ENCODE measurements at places on chromosomes 7 and 10. TPM values are rescaled to one million over a fixed set of nuclear protein-coding genes. Genes with fewer than 3 reads are reported as not detected.

Gene TLL2
- 1.6 TPM for total RNA-seq

Gene MYPN
- total RNA-seq: not detected

DNA sequence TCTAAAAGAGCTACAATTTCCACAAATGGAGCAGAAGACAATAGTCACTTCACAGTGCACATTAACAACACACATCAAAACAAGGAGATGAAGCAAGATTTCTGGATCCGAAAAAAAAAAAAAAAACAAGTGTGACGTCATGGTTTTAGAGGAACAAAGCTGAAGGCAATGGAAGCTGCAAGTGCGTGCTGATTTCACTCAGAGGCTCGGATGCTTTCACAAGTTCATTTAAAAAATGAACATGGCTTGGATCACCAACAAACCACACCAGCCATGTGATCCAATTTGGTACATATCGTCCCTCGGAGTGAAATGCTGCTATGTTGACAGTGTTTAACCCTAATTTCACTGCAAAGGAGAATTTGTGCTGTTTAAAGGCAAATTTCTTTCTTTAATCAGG, 337.0 kb upstream of the PRKCQ start:
- H3K4me1 ChIP-seq: no peaks in the 10 kb centered on the region
- no peak for DNase-seq
- H3K4me3 ChIP-seq: no peak overlapping the region
- H3K36me3 ChIP-seq: no peaks in the 10 kb centered on the region

DNA sequence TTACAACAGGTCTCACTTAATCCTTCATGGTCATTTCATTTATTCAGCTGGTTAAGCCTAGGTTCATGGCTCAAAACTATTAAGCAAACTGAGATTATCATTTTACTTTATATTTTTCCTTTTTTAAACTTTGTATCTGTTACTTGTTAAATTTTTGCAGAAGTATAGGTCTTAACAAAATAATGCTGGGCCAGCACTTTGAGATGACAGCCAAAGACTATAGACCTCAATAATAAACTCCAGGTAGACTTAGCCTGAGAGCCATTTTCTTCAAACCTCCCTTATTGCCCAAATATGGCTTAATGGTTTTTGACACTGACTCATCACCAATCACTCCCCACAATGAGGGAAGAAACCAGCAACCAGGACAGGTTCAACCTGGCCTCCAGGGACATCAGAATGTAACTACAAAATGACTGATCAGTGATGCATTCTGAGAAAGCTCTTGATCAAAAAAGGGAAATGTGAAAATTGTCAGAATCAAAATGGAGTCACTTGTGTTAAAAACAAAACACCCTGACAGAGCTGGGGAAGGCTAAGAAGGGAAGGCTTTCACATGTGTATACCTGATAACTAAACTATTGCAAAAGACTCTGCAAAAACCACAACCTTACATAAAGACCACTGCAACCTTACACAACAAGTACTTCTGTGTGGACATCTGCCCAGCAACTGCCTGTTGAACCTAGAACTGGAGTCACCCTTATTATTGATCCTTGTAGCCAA, 2.1 kb upstream of the CCDC126 start:
- H3K36me3 ChIP-seq: no peaks in the 10 kb centered on the region
- peaks cover 14% of the 10 kb centered on the region for H3K4me1 ChIP-seq
- H3K27ac ChIP-seq: no peak overlapping the region
- H3K4me3 ChIP-seq: no peak overlapping the region

DNA sequence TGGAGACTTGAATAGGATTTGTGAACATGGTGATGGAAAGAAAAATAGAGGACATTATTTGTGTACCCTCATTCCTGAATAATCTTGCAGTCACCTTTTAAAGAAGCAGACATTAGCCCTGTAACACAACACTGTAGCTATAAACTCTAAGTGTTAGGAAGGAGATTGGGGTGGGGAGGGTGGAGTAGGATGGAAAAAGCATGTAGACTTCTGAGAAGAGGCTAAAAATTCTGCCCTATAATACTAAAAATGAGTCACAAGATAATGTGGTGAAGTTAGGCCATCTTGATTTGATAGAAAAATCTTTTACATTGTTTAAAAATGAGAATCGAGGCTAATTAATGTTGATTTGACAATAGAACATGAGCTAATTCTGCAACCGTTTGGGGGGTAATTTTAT, 128.8 kb downstream of the LCOR start:
- no peaks in the 10 kb centered on the region for H3K4me1 ChIP-seq
- H3K27me3 ChIP-seq: no peaks in the 10 kb centered on the region
- H3K27ac ChIP-seq: no peak overlapping the region
- H3K36me3 ChIP-seq: peaks cover under 1% of the 10 kb centered on the region

DNA sequence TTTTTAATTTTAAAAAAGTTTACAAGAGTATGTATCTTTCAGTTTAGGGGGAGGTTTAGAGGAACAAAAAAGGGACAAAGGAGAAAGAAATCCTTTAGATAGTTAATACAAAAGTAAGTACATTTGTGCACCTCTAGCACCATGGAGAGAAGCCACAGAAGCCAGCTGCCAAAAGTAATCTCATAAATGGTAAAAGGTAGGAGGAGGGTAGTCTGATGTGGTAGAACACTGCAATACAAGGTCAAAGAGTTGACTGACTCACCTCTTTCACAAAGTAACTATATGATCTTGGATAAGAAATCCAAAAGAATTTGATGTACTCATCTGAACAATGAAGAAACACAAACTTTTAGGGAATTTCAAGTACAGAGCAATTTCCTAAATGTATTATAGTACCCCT, 68.1 kb downstream of the CNOT4 start:
- H3K4me1 ChIP-seq: no peaks in the 10 kb centered on the region
- H3K27me3 ChIP-seq: no peaks in the 10 kb centered on the region
- no peak for DNase-seq

Gene EPHB6
- 46.2 TPM for total RNA-seq

DNA sequence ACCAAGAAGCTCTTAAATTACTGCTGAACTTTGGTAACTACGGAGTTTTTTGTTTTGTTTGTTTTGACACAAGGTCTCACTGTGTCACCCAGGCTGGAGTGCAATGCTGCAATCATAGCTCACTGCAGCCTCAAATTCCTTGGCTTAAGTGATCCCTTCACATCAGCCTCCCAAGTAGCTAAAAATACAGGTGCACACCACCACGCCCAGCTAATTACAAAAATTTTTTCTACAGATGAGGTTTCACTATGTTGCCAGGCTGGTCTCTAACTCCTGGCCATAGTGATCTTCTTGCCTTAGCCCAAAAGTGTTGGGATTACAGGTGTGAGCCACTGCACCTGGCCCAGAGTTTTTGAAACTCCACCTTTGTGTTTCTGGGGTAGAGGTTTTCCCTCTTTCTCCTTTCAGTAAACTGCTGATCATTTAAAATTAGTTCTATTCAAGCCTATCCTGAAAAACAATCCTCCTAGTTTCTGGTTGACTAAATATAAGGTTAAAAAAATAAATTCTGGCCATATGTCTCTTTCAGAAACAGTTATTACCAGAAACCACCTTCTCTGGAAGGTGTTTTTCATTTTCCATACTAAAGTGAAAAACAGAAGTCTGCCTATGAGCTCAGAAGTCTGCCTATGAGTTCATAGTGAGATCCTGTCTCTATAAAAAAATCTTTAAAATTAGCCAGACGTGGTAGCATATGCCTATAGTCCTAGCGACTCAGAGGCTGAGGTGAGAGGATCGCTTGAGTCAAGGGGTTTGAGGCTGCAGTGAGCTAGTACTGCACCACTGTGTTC, 63.9 kb downstream of the VOPP1 start:
- H3K4me3 ChIP-seq: no peak overlapping the region
- H3K27me3 ChIP-seq: no peaks in the 10 kb centered on the region
- no peaks in the 10 kb centered on the region for H3K36me3 ChIP-seq
- no peaks in the 10 kb centered on the region for H3K4me1 ChIP-seq
- no peak overlapping the region for H3K27ac ChIP-seq
- no peak for DNase-seq
